ENCODE measurements at places on chromosomes 2 and 18. TPM values are rescaled to one million over a fixed set of nuclear protein-coding genes. Genes with fewer than 3 reads are reported as not detected.
A peak's percentile ranks its signal among the peaks of the same experiment; 100 is the strongest.

DNA sequence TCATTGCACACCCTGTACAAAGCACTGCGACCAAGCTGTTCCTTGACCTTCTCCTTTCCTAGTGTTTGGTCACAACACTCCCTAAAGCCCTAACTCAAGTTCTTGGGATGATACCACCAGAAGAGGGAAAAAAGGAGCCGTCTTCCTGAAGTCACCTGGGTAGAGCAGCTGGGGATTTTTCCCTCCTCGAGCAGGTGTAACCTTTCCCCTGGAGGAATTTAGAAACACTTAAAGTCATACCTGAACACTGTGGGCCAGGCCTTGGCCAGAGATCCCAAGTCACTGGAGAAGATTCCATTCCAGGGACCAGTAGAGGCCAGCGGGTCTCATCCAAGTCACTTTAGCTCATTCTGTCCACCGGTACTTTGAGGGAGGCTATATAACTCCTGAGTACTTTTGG is 13.2 kb downstream of the EPAS1 start:
- no peak for DNase-seq

GRCh38 chr18:54952026-54952425 is 7.2 kb downstream of the CCDC68 start:
- DNase-seq = no peak

DNA sequence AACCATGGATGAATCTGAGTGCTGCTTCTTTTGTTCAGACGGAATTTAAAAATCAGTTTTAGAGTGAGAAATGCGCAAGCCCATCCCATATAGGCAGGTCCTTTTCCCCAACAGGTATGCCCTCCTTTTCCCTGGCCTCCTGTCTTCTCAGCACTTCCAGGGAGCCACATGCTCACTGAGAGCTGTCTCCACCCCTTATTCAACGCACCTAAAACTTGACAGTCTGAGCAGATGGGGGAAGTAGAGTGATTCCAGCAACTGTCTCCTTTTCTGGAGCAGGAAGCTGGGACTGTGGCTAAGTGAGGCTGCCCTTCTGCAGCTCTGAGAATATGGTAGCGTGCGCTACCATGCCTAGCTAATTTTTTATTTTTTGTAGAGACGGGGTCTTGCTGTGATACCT is 53.1 kb upstream of the NOSTRIN start:
- DNase-seq = no peak

- DNase-seq = no peak
Observed at GRCh38 chr2:239240414-239240881, 160.4 kb downstream of the HDAC4 start.

DNA sequence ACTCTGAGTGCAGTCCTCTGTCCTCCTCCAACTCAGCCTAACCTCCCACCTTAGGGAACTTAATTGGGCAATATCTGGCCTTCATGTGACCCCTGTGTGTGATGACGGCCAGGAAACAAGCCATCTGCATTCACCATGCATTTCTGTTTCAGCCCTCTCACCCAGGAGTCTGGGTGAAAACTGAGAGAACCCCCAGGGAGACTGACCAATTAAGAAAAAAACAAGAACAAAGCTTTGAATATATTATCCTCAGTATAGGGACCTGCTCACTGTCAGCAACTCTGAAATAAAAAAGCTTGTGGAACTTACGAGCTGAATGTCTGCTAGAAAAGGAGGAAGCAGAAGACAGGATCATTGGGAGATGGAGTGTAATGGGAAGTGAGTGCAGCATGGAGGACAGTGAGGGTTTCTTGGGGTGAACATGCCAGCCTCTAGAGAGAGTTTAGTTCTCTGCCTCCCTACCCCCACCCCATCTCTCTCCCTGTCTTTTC is 9.5 kb downstream of the MAPRE2 start:
- peak; percentile 65 for DNase-seq

- DNase-seq = no peak
Observed at GRCh38 chr2:88826399-88826798, 134.9 kb downstream of the RPIA start.

GRCh38 chr2:53640466-53640865 is 127.1 kb upstream of the CHAC2 start:
- no peak for DNase-seq

- no peak for DNase-seq
Observed at GRCh38 chr18:43887491-43887890, 610.2 kb upstream of the SYT4 start.

Gene UGT1A4
- 0.02 TPM for polyA plus RNA-seq

Gene CTAGE1
- not detected for polyA plus RNA-seq

Gene LHCGR
- polyA plus RNA-seq = 0.02 TPM

Gene ERFE
- polyA plus RNA-seq = not detected

Data from lung (tissue), 17 donors.